ENCODE measurements at places on chromosomes 7 and 10. TPM values are rescaled to one million over a fixed set of nuclear protein-coding genes. Genes with fewer than 3 reads are reported as not detected.

The MACROH2A2 gene
- 25.3 TPM for total RNA-seq

The CPED1 gene
- not detected for total RNA-seq

The SRRM3 gene
- total RNA-seq, result 12.6 TPM

The EN2 gene
- 0.85 TPM for total RNA-seq

The CHST15 gene
- total RNA-seq, result 7.6 TPM

The GDF10 gene
- 0.07 TPM for total RNA-seq

The RASA4B gene
- 2.1 TPM for total RNA-seq

The GBX1 gene
- 0.17 TPM for total RNA-seq

The ZNF248 gene
- total RNA-seq, result 5.0 TPM

The MOGAT3 gene
- not detected for total RNA-seq

The LLCFC1 gene
- not detected for total RNA-seq

The MINPP1 gene
- total RNA-seq, result 21.4 TPM

The CRHR2 gene
- total RNA-seq, result 0.06 TPM

The TLX1 gene
- total RNA-seq, result not detected

The BET1 gene
- 21.3 TPM for total RNA-seq

The TMEM26 gene
- not detected for total RNA-seq

The UNCX gene
- not detected for total RNA-seq

The PRPS1L1 gene
- total RNA-seq, result not detected

The LRGUK gene
- 0.39 TPM for total RNA-seq

The PIP gene
- total RNA-seq, result 0.64 TPM

The TYW1 gene
- 14.7 TPM for total RNA-seq

The SFTPA1 gene
- total RNA-seq, result not detected

The CDCA7L gene
- 15.6 TPM for total RNA-seq

The GATA3 gene
- 4.9 TPM for total RNA-seq

The SPDYE6 gene
- not detected for total RNA-seq

The HOGA1 gene
- 2.6 TPM for total RNA-seq

The MYL10 gene
- not detected for total RNA-seq

The ZNF425 gene
- total RNA-seq, result 1.4 TPM

The LRRC4 gene
- total RNA-seq, result not detected

The LHPP gene
- total RNA-seq, result 11.6 TPM

The MBL2 gene
- not detected for total RNA-seq

The GARIN1A gene
- total RNA-seq, result 0.38 TPM

The FERD3L gene
- total RNA-seq, result not detected

The KBTBD2 gene
- 24.6 TPM for total RNA-seq

The H2AZ2 gene
- total RNA-seq, result 197 TPM

The SLC18A2 gene
- 0.02 TPM for total RNA-seq

The AGBL3 gene
- total RNA-seq, result 0.92 TPM

The PIP4K2A gene
- 18.7 TPM for total RNA-seq

The PDZD7 gene
- 0.67 TPM for total RNA-seq

The TAS2R3 gene
- total RNA-seq, result not detected

All from A549 treated with Hydrocortisone at 1 μM for 4 hours (cell line).